Stimulated activated naive CD8-positive, alpha-beta T cell treated with anti-CD3 and anti-CD28 coated beads, Interleukin-15, amount 100 ng/mL, for 72 hours (primary cell): ENCODE measurements at places on chromosomes 2 and 18.

GRCh38 chr18:74229005-74229404 lies 62.8 kb downstream of the CYB5A start:
- no peak for DNase-seq

GRCh38 chr2:235727174-235727573 lies 233.3 kb downstream of the AGAP1 start:
- DNase-seq: no peak

DNA sequence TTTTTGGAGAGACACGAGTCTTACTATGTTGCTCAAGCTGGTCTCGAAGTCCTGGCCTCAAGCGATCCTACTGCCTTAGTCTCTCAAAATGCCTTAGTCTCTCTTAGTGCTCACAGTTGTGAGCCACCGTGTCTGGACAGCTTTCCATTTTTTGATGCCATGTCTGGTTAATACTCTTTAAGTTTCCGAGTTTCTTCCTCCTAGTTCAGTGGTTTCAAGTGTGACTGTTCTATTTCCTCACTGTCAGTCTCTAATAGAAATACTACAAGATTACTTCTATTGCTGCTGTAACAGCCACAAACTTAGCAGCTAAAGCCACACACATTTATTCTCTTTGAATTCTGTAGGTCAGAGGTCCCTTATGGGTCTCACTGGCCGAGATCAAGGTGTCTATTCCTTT lies 125.1 kb upstream of the MGAT5 start:
- DNase-seq: no peak

DNA sequence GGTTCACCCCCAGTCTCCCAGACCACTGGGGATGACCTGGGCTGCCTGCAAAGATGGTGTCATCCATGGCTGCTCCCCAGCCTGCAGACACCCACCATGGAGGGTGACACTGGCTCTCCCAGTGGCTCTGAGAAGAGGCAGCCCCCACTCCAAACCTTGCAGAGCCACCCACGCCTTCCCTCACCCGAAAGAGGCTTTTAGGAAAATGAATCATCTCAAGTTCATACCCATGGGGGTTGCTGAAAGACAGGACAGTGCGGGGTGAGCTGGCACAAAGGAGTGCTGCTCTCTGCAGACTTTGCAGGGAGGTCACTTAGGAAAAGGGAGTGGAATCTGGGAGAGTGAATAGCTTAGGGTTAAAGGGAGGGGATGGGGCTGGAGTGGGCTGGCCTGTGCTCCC lies 36.4 kb downstream of the MPHOSPH10 start:
- DNase-seq: no peak

DNA sequence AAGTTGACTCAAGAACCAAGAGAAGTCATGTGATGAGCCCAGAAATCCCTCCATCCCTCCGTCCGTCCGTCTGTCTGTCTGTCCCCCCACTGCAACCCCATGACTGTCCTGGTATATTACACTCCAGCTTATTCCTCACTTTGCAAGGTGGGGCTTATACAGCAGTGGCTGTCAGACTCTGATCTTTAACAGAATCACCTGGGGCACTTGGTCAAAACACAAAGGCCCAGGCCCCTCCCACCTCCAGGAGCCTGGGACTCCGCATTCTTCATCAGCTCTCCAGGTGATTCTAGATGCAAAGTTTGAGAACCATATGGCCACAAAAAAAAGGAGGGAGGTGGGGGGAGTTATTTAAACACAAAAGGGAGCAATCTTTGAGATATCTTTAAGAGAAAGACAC lies 61.4 kb downstream of the MYO5B start:
- DNase-seq: no peak

DNA sequence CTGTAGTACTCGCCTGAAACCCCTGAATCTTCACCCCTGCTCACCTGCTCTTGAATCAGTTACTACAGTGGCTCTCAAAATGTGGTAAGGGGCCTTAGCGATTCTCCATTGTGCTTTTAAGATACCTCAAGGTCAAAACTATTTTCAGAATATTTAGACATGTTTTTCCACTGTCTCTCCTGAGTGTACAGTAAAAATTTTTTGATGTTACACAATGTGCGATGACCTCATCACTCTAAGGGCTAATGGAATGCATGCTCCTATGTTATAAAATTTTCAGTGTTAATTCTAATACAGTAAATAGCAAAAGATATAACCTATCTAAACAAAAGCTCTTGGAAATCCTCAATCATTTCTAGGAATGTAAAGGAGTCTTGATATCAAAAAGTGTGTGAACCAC lies 336.9 kb upstream of the PKDCC start:
- no peak for DNase-seq
